ENCODE measurements at places on chromosomes 16 and 17. TPM values are rescaled to one million over a fixed set of nuclear protein-coding genes. Genes with fewer than 3 reads are reported as not detected.

The VAT1L gene
- polyA plus RNA-seq: 5.6 TPM

The TNP2 gene
- not detected for polyA plus RNA-seq

The NOL3 gene
- 13.4 TPM for polyA plus RNA-seq

The SLFN5 gene
- polyA plus RNA-seq: 22.7 TPM

The USP6 gene
- polyA plus RNA-seq: 16.5 TPM

GRCh38 chr16:23679274-23679985 is 741 bp downstream of the PLK1 start:
- peak; percentile 82 for DNase-seq

- no peak for DNase-seq
Observed at GRCh38 chr16:48125888-48126287, 29.9 kb downstream of the ABCC12 start.

GRCh38 chr16:8199390-8199789 is 390.9 kb downstream of the TMEM114 start:
- no peak for DNase-seq

GRCh38 chr16:85329059-85329812 is 217.0 kb upstream of the CIBAR2 start:
- DNase-seq: no peak

- DNase-seq: no peak
Observed at GRCh38 chr16:556474-557173, 3.6 kb upstream of the PRR35 start.

- DNase-seq: no peak
Observed at GRCh38 chr17:74815067-74815466, 38.9 kb upstream of the NAT9 start.

DNA sequence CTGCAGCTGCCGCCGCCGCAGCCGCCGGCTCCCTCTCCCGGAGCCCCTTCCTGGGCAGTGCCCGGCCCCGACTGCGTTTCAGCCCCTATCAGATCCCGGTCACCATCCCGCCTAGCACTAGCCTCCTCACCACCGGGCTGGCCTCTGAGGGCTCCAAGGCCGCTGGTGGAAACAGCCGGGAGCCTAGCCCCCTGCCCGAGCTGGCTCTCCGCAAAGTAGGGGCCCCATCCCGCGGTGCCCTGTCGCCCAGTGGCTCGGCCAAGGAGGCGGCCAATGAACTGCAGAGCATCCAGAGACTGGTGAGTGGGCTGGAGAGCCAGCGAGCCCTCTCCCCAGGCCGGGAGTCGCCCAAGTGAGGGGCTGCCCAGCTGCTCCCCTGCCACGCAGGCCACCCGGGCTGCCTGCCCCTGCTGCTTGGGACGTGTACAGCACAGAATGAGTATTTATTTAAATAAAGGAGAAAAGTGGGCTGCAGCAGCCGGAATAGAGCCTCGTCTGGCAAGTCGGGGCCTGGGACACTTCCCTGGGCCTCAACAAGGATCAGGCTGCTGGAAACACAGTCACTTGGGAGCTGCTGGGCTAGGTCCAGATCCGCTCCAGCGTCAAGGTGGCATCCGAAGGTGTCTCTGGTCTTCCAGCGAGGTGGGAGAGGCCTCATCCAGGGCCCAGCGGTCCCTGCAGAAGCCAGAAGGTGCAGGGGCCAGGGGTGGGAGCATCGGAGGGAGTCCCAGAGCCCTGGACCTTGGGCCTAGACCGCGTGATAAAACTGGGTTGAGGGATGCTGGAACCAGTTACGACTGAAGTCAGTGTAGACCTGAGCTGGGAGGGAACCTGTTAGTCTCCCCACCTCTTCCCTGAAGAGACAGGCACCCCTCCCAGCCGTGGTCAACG is 8.8 kb downstream of the TBX2 start:
- peak; percentile 80 for DNase-seq
